CD4-positive, alpha-beta T cell treated with Interleukin-6 at 100 ng/mL for 8 hours (primary cell): ENCODE measurements at places on chromosomes 2 and 18.

DNA sequence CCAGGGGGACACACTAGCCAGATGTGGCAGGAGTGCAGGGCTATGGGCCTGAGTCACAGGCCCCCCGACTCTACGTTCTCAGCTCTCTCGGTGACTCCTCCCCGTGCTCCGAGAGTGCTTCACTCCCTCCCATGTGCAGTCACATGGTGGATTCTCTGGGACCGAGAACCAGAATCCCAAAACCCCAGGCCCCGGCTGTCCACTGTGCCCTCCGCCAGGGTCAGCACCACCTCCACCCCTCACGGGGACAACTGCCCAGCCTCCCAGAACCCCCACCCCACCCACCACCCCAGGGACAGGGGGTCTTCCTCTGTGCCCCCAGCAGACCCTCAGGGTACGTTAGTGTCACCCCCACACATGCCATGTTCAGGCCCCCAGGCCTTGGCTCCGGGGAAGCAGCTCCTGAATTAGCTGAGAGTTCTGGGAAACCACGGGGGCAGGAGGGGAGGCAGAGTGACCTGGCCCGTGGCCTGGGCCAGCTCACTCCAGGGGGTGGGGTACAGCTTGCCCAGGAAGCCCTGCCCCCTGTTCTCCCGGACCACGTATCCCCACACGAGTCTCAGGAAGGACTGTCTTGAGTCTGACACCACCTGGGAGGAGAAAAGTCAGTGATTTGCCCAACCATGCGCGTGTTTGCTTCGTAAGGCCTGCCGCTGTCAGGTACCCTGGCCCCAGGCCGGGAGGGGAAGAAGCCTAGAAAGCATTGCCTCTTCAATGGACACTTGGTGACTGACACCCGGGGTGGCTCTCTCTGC, 4.4 kb downstream of the RAMP1 start:
- no peak for DNase-seq

DNA sequence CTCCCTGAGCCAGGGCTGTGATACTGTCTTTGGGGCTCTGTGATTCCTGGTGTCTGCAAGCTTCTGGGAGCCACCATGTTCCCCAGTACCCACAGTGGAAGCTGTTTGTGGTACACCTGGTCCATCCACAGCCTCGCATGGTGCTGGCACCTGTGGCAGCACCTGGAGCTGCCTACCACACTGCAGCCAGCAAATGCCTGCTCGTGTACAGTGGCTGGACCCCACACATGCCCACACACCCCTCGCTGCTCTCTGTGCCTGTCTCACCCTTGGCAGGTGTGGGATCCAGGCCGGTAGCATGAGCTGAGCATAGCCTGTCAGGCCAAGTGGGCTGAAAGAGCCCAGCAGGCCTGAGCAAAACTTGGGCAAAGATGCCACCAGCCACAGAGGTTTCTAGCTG, 41.8 kb upstream of the CSRNP3 start:
- no peak for DNase-seq

GRCh38 chr2:225207043-225207442, 164.8 kb upstream of the DOCK10 start:
- DNase-seq, result no peak

DNA sequence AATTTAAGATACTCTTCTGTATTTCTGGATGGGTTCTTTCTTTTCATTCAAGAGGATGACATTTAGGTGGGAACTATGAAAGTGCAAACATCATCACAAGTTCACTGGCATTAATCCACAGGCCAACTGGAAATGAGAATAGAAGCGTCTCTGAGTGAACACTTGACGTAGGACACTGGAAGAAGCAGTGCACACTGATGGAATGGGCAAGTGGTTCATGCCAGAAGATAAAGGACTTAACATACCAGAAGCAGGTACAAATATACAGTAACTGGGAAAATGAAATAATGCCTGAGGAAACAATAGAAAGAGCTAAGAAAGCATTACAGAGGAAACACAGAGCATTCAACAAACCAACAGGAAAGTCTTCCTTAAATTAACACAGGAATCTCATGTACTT, 120.9 kb upstream of the CCDC195 start:
- DNase-seq, result no peak

- DNase-seq, result no peak
Measured at GRCh38 chr18:35803551-35803950, 168.9 kb upstream of the RMP24 start.

DNA sequence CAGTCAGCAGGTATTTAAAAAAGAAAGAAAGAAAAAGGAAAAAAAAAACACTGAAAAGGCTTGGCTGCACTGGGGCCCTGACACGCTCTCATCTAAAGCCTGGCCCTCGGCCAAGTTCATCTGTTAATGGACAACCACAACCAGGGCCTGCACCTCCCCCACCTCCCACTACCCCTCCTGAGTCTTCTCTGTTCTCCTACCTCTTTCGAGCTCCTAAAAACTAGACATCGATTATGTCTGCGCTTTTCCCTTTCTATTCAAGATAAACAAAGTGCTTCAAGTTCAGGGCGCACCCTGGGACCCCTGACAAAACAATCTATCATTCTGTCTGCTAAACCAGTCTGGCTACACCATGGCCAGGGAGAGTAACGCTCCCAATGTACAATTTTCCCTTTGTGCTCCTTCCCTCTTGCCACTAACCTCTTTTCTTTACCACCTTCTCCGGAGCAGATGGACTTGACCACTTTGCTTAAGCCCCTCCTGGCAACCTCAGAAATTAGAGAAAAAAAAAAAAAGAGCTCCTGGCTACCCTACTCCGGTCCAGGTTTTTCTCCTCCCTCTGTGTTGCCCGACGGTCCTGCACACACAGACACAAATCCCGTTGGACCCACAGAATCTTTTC, 22.7 kb downstream of the BCL11A start:
- DNase-seq, result no peak

- no peak for DNase-seq
Measured at GRCh38 chr2:150812664-150813367, 325.3 kb upstream of the RND3 start.

GRCh38 chr2:26619521-26619951, 21.6 kb downstream of the CIB4 start:
- no peak for DNase-seq

- no peak for DNase-seq
Measured at GRCh38 chr2:42372474-42373200, 11.6 kb upstream of the COX7A2L start.

GRCh38 chr2:88729061-88729745, 37.7 kb downstream of the RPIA start:
- DNase-seq, result no peak

DNA sequence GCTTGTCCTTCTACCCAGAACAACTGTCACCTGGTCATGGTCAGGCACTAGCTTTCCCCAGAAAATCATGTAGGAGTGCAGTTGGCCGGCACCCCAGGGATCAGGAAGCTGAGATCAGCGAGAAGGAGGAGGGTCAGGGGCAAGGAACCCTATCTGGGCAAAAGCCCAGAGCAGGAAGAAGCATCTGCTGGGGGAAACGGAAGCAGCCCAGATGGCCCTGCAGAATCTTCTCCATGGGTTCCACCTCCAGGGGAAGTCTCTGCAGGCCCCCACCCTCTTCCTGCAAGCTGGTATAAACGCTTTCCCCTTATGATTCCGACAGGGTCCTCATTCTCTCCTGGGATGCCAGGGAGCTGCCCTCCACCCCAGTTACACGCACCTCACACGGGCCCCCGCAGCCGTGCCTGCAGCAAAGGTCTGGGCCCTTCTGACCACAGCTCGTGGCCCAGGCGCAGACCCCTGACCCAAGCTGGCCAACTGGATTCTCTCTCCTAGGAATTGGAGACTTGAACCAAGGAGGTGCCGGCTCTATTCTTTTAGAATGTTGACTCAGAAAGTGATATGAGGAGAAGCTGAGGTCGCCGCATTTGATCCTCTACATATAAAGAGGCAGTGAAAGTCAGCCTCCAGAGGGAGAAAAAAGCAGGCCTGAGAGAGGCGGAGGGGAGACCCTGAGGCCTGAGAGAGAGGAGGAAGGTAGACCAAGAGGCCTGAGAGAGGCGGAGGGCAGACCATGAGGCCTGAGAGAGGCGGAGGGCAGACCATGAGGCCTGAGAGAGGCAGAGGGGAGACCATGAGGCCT, 71.0 kb downstream of the STPG4 start:
- DNase-seq, result no peak

GRCh38 chr18:76405280-76405679, 89.8 kb downstream of the ZNF516 start:
- DNase-seq, result no peak

- no peak for DNase-seq
Measured at GRCh38 chr2:29528891-29529520, 392.4 kb downstream of the ALK start.

DNA sequence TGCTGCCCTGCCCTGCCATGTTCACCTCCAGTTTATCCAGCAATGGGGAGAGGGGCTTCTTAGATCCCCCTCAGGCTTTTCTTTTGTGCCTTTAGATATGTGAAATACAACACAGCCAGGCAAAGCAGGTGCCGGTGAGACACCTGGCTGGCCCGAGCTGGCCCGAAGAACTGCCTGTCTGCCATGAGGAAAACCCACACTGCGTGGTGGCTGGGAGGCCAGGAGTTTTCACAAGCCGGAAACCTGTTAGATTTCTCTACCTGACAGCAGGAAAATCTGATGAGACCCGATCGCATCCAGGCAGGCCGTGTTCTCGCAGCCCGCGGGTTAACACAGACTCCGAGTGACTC, 5.7 kb upstream of the GAL3ST2 start:
- no peak for DNase-seq

DNA sequence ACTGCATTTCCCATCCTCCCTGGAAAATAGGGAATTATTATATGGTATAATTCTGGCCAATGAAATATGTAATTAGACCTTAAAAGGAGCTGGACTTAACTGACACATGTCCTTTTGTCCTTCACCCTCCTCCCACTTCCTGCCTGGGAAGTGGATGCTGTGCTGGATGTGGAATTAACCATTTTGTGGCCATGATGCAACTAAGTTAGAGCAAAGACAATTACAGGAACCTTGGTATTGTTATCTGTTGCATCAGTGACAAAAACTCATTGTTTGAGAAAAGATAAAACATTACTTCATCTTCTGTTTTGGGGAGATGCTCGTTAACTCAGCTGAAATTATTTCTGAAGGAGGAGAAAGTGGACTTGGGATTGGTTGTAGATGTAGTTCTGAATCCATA, 227.7 kb upstream of the BOD1L2 start:
- DNase-seq, result no peak

DNA sequence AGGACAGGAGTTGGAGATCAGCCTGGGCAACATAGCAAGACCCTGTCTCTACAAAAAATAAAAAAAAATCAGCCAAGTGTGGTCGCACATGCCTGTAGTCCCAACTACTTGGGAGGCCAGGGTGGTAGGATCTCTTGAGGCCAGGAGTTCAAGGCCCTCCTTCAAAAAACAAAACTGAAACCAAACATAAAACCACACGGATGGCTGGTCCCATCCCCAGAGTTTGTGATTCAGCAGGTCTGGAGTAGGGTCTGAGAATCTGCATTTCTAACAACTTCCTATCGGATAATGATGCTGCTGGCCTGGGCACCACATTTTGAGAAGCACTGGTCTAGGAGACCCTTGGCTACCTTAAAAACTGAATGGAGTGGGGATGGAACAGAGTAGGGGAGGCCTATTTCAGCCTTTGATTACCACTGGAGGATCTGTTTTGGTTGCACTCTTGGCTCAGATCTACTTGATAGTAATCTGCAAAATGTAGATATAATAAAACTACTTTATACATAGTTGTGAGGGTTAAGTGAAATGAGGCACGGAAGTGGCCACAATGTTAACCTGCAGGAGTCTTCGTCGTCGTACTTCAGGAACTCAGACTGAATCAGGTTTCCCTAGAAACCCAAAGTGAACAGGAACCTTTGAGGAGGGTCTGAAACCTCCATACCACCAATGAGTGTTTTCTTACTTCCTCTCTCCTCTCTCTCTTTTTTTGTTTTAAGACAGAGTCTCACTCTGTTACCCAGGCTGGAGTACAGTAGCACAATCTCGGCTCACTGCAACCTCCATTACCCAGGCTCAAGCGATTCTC, 25.5 kb upstream of the NFE2L2 start:
- peak; percentile 22 for DNase-seq

GRCh38 chr2:227057743-227058447, 106.1 kb downstream of the COL4A4 start:
- DNase-seq, result no peak

DNA sequence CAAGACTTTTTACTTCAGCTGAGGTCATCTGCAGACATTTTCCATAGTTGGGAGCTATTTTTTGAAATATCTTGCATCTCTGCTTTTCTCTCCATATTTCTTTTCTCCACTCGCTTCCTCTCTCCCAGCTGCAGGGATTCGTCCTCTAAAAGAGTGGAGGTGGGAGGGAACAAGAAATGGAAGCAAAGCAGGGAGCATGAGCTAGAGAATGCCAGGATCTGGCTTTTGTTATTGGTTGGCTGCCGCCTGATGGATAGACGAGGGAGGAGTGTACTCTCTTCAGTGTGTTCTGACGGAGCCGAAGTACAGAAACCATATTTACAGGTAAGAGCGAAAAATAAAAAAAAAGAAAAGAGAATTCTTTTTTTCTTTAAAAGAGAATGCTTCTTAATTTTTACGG, at the start of gene CSRNP3:
Gene CSRNP3 (plus strand): TSS at position 282 of the 400 bp plus-strand sequence. CDS start 125,368 bp downstream, outside the sequence.
- DNase-seq, result no peak

DNA sequence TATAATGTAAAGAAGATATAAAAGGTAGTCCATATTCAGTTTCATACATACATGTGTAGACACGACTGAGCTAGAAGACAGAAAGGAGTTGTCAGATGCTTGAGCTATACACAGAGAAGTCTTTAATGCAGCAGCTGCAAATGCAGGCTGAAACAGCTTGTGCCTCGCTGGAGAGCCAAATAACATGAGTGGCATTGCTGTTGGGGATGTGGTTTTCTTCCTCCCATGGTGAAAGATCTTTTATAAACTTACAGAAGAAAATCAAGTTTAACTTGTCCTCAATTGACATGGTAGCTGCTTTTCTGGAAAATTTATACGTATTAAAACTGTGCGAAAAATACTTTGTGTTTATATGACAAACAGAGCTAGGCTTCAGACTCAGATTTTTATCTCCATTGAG, 16.4 kb upstream of the IL1R1 start:
- no peak for DNase-seq

DNA sequence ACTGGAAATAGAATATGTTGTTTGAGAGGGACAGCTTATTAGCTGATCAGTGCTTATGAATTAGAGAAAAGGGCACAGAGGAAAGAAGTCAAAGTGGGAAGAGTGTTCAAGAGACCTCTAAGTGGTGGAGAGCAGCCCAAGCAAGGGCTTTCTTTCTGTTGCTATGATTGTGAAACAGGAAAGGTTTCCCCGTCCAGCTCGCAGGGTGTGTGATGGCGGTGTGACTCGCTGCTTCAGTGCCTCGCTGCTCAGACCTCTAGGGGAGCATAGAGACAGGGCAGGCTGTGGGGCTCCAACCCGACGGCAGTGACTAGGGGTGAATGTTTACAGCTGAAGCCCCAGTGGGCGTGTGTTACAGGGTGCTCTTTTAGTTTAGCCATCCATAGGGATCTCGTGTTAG, 166.5 kb upstream of the COPS8 start:
- no peak for DNase-seq

GRCh38 chr2:239928391-239929350, 96.5 kb downstream of the NDUFA10 start:
- DNase-seq, result no peak

- no peak for DNase-seq
Measured at GRCh38 chr2:239770246-239770639, 254.9 kb downstream of the NDUFA10 start.

- no peak for DNase-seq
Measured at GRCh38 chr2:149089068-149089467, 50.6 kb downstream of the LYPD6B start.

GRCh38 chr2:139020287-139020686, 240.1 kb upstream of the NXPH2 start:
- no peak for DNase-seq

GRCh38 chr2:96437512-96437911, 67.6 kb downstream of the NEURL3 start:
- DNase-seq, result no peak
